ENCODE measurements at places on chromosomes 5 and 9.

DNA sequence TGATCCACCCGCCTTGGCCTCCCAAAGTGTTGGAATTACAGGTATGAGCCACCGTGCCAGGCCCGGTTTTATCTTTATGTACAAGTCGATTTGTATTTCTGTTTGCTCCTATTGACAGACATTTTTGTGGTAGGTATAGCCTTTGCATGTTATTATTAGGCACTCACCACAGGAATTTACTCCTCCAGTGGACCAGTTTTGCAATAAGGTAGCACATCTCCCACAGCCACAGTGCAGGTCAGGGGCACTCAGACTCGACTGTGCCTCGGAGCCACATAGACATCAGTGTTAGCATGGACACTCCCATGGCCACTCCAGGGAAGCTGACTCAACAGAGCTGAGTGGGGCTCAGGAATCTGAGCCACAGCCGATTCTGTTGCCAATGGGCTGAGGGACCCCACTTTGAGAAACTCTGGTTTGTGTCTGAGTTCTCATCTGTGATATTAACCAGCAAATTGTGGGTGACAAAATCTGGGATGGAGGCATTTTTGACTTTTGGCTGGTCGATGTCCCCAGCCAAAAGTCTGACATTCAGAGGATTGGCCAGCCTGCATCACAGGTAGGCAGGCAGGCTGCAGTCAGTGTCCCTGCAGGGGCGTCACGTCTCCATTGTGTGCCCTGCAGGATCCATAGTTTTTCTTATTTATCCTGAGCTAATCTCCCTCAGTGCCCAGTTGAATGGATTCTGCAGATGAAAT lies 15.0 kb upstream of the SHB start:
- DNase-seq, result no peak

GRCh38 chr5:3226196-3226920 lies 369.3 kb upstream of the IRX1 start:
- DNase-seq, result no peak

DNA sequence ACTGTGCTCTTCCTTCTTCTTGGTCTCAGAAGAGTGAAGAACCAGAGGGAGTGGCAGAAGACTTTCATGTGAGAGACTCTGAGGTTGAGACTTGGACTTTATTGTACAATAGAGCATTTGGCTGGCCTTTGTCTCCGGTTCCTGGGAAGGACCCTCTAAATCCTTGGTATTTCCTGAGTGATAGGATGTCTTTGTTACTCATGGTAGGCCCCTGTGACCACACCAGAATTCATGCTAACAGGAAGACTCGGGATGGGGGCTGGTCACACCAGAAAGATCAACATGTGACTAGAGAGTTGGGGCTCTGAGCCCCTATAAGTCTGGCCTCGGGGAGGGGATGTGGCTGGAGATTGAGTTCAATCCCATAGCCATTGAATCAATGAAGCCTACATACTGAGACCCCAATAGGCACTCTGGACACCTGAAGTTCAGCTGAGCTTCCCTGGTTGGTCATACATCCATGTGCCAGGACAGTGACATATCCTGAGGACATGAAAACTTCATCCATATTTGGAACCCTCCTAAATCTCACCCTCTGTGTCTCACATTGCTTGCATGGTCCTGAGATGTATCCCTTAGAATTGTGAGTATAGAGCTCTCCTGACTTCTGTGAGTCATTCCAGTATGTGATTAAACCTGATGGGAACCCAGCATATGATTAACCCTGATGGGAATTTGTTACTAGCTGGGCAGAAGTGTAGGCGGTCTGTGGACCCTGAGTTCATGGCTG lies 201.7 kb downstream of the GADD45G start:
- no peak for DNase-seq

DNA sequence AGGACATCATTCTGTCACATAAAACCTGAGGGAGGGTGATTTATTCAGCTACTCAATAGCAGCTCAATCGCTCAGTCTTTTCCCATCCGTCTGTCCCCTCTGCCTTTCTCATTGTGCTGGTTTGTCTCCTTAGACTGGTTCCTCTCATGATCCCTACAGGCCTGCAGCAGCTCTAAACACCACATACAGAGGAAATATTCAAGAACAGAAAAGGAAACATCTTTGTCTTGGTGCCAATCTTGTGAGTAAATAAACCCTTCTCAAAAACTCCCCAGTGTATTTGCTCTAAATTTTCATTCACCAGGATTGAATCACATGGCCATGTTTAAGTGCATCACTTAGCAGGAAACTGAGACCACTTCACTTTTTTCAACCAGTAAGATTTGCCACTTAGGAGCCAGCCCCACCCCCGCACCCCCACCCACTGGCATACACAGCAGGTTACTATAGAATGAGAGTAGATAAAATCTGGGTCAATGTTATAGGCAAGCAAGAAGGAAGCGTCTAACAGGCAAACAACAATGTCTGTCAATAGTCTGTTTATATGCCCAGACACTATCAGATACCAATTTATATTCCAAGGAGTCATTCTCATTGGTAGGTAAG lies 895.5 kb upstream of the DMAC1 start:
- no peak for DNase-seq

GRCh38 chr9:108780942-108781734 lies 74.6 kb downstream of the ACTL7B start:
- DNase-seq, result no peak

- no peak for DNase-seq
These were observed 122.5 kb downstream of the SLC1A3 start for GRCh38 chr5:36728697-36729543.

Measured in T follicular helper cell (primary cell).